ENCODE measurements at places on chromosomes 4 and X.

DNA sequence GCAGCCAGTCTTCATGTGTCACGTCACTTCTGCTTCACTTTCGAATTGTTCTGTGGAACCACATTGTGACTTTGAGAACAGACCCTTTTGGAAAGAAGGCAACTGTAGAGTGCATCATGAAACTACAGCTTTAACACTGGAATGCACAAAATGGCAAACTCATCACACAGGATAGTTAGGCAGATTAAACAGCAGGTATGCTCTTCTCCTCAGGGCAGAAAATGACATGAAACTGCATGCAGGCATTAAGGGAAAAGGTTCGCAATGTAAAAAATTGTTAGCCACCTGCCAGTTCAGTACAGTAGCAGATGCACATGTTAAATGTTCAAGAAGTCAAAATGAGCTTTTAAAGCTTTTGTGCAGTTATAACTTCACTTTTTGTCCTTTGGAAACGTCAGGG lies 864.6 kb upstream of the IGFBP7 start:
- no peak for DNase-seq

DNA sequence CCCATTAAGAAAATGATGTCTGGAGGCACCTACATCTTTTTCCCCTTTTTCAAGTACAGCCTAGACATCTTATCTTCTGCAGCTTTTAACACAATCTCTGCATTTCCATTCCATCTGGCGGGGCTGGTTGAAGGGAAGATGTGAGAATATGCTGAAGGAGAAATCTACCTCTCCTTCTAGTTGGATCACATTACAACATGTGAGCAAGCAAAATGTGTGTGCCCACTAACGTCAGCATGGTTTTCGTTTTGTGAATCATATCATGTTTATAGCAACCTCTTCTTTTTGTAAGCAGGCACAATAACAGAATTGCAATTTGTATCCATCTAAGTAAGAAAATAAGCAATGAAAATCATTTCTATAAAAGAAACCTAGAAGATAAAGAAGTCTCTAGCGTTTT lies 28.9 kb upstream of the MID1 start:
- DNase-seq, result peak; percentile 11

- peak; percentile 94 for DNase-seq
Observed at GRCh38 chr4:152106113-152106763, 345.4 kb upstream of the GATB start.

- DNase-seq, result peak; percentile 61
Observed at GRCh38 chr4:154049457-154050181, 260.7 kb upstream of the SFRP2 start.

DNA sequence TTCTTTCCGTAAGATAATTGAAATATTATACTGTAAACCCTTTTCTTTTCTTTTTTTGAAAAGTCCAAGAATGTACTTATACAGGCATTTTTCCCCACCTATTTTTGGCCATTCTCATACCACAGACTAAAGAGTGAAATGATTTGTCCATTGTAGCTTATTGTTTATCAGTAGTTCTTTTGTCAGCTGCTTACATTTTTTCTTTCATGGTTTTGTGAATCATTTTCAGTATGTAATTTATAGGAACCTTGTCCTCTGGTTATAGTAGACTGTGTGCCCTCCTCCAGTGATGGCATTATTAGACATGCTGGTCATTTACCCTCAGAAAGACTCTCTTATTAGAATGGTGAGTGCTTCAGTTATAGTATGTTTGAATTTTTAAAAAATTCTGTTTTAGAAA lies 56.7 kb downstream of the CCKAR start:
- no peak for DNase-seq

- DNase-seq, result peak; percentile 20
Observed at GRCh38 chr4:148445071-148445859, 3.1 kb upstream of the NR3C2 start.

GRCh38 chr4:166726832-166727231 lies 507.5 kb downstream of the SPOCK3 start:
- DNase-seq, result no peak

- no peak for DNase-seq
Observed at GRCh38 chrX:20028588-20028987, 37.7 kb upstream of the BCLAF3 start.

DNA sequence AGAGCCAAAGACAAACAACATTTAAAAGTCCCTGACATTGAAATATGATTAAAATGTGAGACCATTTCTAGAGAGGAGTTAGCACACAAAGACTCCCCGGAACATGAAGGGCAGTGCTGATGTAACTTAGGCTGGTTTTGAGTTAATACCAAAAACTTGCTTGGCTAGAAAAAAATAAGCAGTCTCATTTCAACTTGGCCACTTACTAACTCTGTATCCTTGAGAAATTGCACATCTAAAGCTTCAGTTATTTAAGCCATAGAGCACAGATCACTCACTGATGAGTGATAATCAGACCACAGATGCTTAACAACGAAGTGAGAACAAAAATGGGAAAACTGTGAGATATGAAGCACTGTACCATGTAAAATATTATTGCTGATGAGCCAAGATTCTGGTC lies 65.9 kb upstream of the MAOA start:
- DNase-seq, result peak; percentile 72

DNA sequence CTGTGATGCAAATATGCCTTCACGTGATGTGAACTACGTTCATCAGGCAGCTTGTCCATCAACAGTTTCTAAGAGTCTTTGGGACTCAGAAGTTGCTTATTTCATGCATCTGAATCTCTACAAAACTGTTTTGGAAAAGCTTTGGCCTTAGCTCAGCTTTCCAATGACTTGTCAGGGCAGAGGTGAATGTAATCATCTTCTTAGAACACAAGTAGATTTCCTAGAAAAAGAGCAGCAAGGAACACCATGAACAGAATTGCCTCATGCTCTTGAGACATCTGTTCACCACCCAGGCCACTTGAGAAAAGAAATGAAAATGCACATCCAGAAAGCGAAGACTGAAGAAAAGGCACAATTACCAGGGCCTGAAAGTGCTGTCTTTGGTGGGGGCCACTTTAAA lies 105.8 kb upstream of the PDHA1 start:
- no peak for DNase-seq

DNA sequence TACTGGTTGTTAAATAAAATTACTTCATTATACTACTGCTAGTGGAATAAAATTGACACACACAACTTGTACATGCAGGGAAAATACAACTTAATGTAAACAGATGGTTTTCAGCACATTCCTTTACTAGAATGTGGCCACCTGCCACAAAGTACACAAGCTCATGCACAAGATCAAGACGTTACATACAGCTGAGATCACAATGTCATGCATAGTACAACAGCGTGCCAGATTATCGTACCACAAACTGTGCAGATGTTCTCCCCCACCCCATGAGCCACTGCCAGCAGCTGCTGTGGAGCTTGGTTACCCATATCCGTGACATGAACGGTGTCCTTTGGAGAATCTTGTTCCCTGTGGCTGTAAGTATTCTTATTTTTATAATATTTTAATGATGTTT lies 27.7 kb downstream of the FBXO8 start:
- peak; percentile 85 for DNase-seq

DNA sequence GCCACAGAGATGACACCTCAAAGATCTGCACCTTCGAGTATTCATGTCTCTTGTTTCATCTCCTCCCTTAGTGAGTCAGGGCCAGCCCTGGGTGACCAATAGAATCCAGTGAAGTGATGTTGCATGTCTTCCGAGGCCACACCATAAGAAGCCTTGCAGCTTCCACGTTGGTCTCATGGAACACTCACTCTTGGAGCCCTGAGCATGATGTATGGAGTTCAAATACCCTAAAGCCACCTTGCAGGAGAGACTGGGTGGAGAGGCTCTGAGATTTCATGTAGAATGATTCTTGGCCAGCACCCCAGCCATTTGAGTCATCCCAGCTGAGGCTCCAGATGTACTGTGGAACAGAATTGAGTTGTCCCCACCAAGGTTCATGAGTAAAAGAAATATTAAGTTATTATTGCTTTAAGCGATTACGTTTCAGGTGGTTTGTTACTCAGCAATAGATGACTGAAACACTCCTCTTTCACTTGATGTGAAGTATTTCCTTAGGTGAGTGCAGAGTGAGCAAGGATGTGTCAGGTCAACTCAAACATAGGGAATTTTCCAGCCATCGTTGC lies 5.0 kb upstream of the RP2 start:
- DNase-seq, result peak; percentile 29

- no peak for DNase-seq
Observed at GRCh38 chrX:81208916-81209315, 7.0 kb downstream of the SH3BGRL start.

- no peak for DNase-seq
Observed at GRCh38 chr4:112901962-112902411, 147.5 kb upstream of the ANK2 start.

DNA sequence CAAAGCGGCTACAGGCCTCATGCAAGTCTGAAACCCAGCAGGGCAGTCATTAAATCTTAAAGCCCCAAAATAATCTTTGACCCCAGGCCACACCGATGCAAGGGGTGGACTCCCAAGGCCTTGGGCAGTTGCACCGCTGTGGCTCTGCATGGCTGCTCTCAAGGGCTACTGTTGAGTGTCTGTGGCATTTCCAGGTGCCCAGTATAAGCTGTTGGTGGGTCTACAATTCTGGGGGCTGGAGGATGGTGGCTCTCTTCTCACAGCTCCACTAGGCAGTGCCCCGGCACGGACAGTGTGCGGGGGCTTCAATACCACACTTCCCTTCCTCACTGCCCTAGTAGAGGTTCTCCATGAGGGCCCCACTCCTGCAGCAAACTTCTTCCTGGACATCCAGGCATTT lies 60.1 kb downstream of the NWD2 start:
- DNase-seq, result no peak

GRCh38 chr4:113707048-113707447 lies 54.5 kb downstream of the CAMK2D start:
- DNase-seq, result peak; percentile 22

DNA sequence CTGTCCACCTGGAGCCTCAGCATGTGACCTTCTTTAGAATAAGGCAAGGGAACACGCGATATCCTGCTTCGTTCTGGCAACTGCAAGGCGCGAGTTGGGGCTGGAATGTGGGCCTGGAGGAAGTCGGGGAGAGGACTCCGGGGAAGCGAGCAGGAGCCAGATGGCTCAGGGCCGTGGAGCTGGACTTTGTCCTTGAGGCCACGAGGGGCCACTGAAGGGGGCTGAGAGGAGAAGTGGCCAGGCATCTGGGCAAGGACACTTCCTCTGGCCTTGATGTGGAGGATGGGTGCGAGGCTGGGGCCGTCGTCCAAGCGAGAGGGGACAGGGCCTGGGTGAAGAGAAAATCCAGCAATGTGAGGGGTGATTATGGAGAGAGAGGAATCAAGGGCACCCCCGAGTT lies 12.2 kb upstream of the DUSP9 start:
- no peak for DNase-seq

DNA sequence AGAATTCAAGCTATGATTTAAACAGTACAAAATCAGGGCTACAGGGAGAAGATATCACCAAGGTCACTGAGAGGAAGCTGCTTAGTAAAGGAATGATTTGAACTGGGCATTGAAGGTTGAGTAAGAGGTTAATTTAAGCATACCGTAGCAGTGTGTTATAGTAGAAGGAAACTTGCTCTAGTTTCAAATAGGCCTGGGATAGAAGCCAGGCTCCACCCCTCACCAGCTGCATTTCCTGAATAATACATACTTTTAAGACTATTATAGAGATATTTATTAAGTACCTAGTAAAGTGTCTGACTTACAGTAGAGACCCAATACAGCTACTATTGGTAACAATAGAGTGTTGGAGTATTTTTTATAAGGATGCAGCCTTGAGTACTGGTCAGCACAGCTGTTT lies 118.0 kb upstream of the GLRA2 start:
- no peak for DNase-seq

GRCh38 chrX:10952619-10953018 lies 158.5 kb upstream of the HCCS start:
- no peak for DNase-seq

GRCh38 chrX:96407072-96407471 lies 277.6 kb upstream of the DIAPH2 start:
- peak; percentile 43 for DNase-seq

- DNase-seq, result no peak
Observed at GRCh38 chr4:185657183-185657582, 121.9 kb upstream of the PDLIM3 start.

- DNase-seq, result no peak
Observed at GRCh38 chr4:75997946-75998345, 7.2 kb upstream of the SDAD1 start.

- no peak for DNase-seq
Observed at GRCh38 chr4:25100021-25100555, 60.2 kb downstream of the SEPSECS start.

- DNase-seq, result no peak
Observed at GRCh38 chr4:101328063-101328602, 19.2 kb downstream of the PPP3CA start.

DNA sequence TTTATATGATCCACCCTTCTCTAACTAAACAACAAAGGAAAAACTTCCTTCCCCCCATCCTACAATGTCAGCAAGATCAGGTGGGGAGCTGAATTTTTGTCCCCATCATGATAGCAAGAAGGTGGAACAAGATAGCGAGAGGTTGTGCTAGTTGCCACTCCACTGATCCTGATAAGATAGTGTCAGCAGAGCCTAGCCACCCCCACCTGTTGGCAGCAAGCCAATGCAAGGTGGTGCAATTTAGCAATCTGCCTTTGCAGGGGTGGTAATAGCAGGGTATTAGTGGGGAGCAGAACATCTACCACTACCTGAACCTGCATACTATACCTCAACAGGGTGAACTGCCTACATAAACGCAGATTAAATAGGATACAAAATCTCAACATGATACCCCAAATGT lies 80.2 kb upstream of the MAMLD1 start:
- DNase-seq, result no peak

DNA sequence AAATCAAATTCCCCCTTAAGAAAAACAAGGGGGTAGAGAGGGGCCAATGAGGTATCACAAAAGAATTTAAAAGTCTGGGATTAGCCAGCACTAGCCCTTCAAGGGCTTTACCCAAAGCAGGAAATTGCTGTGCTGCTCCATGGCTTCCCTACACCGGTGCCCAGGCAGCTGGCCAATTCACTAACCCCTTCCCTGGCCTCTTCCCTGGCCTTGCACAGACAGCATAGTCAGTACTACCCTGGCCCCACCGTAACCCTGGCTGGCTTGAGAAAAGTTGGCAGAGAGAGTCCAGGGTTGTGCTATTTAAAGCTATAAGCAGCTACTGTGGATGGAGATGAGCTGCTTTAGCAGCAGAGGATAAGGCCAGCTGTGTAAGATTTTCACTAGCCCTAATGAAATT lies 43.1 kb downstream of the ADAMTS3 start:
- peak; percentile 95 for DNase-seq

- DNase-seq, result no peak
Observed at GRCh38 chr4:40857956-40858355, 108.2 kb downstream of the NSUN7 start.

DNA sequence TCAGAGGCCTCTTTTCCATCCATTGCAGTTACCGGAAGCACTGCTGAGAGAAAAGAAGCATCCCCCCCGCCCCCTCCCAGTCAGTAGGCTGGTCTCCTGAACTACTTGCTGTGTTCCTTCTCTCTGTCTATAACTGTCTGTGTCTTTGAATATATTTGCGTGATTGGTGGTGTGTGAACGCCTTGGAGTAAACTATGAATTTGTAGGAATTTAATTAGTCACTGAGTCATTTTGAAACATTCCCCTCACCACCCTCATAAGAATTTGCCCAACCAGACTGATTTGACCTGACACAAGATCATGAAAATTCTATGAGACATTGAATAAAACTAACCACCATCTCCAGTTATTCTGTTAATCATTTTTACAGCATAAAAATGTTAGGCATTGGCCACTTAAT lies 6.7 kb upstream of the NXF3 start:
- no peak for DNase-seq

All from cardiac fibroblast (primary cell).